ENCODE measurements at places on chromosomes 12 and 14.

DNA sequence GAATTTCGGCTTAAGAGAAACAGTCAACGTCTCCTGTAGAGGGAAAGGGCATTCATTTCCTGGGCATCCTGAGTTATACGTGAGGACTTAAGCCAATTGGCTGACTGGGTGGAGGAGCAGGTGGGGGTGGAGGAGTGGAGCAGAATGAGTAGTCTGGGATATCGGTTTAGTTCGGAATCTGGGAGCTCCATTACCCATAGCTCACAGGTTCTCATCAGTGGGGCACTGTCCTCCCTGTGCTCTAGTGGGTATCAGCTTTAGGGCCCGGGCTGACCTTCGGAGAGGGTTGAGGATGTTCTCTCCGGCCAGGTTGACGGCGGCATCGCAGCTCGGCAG lies 704 bp downstream of the SDR39U1 start:
- DNase-seq = no peak

DNA sequence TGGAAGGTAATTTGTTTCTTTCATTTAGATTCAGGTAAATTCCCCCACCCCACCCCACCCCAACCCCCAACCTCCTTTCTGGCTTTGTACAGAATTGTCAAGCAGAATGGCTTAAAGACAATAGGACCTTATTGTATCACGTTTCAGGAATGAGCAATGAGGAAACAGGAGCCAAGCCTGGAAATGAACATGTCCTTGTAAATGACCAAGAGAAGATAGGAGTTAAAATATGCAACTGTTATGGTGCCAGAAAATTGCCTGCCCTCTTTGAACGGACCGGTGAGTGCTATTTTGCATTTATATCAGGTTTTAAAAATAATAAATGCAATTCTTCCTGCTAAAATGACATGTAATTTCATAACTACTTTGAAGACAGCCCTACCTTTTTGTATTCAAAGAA lies 141.6 kb upstream of the PELI2 start:
- no peak for DNase-seq

- no peak for DNase-seq
These were observed 2.9 kb downstream of the TMEM229B start for GRCh38 chr14:67485501-67486095.

- no peak for DNase-seq
These were observed 103.3 kb downstream of the RBM19 start for GRCh38 chr12:113862590-113863454.

- no peak for DNase-seq
These were observed 207.3 kb upstream of the OR4E1 start for GRCh38 chr14:21880918-21881317.

- no peak for DNase-seq
These were observed 90.5 kb downstream of the RFLNA start for GRCh38 chr12:124385219-124385969.

- peak; percentile 84 for DNase-seq
These were observed 3.9 kb upstream of the LRP1 start for GRCh38 chr12:57124261-57124877.

DNA sequence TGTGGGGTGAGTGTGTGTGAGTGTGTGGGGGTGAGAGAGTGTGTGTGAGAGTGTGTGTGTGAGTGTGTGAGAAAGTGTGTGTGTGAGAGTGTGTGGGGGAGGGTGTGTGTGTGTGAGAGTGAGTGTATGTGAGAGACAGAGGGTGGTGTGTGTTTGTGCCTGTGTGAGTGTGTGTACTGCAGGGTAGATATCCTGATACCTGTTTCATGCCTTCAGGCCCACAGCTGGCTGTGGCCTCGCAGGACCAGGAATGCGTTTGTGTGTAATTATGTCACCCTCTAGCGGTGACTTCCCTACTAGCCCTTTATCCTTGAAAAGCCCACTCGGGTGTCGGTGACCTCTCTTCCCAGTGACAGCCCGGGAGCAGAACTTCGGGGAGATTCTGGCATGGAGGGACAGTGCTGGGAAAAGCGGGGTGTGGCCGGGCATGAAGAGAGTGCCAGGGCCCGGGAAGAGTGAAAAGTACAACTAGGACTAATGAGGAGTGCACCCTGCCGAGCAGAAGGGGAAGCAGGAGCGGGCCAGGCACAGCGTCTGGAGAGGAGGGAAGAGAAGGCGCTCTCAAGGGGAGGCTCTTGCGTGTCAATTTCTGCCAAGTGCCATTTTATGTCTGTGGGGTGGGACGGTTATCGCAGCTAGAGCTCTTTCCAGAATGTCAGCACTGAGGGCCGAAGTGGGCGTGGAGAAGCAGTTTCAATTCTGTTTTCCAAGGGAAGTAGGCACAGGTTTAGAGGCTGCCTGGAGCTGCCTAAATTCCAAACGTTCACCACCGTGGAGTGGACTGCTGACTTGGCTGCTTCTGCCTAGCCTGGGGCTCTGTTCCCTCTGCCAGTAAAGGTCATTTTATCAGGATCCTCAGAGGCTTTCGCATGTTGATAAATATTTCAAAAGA lies 11.0 kb upstream of the FBXL14 start:
- peak; percentile 58 for DNase-seq

- no peak for DNase-seq
These were observed 4.5 kb downstream of the AJUBA start for GRCh38 chr14:22977684-22978486.

GRCh38 chr12:106033161-106033675 lies 105.5 kb downstream of the NUAK1 start:
- DNase-seq = no peak

DNA sequence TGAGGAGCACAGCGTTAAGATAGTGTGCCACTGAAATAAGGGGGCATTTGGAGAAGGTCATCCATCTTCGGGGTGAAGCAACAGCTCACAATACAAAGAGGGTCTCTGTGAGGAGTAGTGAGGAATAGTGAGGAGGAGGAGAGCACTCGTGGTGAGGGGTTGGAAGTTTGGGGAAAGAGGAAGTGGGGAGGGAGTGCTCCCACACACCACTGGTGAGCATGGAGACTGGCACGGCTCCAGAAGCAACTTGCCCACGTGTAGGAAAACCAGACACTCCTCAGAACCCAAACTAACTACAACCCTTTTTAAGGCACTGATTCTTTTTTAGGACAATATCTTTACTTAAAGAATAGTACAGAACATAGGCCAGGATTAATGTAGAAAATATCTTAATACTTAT lies 48.9 kb downstream of the GALNT8 start:
- no peak for DNase-seq

GRCh38 chr14:92421751-92422150 lies 91.8 kb upstream of the RIN3 start:
- DNase-seq = no peak

DNA sequence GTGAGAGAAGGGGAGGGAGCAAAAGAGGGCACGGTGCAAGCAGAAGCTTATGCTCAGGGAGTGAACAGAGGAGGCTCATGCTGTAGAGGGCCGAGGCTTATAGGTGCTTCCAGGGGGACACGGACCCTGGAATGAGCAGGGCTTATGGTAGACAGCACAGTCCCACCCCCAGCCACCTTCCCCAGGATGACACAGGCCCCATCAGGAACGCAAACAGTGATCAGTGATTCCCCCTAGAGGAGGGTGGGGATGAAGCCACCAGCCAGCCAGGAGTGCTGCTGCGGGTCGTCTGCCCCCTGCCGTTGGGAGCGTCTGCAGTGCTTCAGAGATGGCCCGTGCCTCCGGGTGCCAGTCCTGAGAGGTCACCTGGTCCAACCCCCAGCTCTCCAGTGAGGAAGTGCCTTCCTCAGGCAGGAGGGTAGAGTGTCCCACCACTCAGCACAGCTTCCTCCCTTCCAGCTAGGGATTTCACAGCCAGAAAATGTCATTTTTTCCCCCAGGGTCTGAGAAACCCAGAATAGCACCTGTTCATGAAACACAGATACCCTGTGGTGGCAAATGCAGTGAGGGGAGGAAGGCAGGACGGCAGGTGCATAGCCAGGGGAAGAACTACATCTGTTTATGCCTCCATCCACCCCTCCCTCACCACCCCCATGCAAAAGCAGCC lies 60.7 kb downstream of the SLC6A12 start:
- DNase-seq = peak; percentile 56

DNA sequence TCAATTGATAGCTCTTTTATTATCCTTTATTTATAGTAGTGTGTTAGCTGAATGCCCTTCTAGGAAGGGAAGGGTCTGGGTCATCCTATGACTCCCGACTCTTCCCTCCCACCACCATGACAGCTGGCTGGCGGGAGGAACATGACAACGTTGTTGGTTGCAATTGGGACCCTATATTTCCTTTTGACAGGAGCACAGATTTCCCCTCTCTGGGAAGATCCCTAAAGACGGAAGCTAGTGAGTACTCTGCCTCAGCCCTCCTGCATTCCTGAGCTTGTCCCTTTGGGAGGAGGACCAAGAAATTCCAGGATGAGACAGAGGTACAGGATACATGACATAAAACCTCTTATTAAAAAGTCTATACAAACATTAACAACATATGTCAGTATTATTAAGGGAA lies 485.4 kb downstream of the NAV3 start:
- no peak for DNase-seq

DNA sequence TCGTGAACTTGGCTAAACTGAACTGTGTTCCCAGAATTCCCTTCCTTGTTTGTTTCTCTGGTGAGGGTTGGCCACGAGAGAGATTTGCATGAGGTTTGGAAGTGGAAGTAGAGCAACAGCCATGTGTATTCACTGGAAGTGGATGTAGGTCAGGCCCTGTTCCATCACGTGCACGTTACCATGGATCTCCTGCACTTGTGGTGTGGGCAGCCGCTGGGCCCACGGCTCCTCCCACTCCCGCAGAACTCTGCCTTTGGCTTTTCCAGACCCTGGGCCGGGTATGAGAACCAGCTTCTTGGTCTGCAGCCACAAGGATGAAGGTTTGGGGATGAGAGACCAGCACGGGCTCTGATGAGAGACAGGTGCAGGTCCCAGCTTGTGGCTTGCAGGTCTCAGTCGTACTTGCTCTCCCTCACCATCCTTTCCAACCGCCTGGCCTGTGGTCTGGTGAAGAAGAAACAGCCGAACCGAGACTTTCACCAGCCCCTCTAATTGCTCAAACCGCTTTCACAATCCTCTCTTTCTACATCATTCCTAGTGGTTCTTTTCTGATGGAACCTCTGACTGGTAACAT lies 94.9 kb downstream of the DUSP16 start:
- no peak for DNase-seq
